ENCODE measurements at places on chromosomes 11 and 22.

DNA sequence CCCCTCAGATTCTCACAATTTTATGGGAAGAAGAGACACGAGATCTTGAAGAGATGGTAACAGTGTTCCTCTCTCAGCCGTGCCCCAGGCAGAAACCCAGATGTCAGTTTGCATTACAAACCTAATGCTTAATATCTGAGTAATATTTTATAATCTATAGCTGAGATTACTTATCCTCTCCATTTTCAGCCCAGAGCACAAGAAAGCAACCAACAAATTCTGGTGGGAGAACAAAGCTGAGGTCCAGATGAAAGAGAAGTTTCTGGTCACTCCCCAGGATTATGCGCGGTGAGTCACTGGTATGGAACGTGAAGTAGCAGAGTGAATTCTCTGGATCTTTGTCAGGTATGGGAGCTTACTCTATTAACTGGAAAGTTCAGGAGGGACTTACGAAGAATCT is 884 bp downstream of the CENATAC start:
- peak; percentile 90 for DNase-seq

GRCh38 chr11:61129639-61130523 is 27.6 kb downstream of the CD5 start:
- peak; percentile 96 for DNase-seq

- DNase-seq, result no peak
These were observed 89.8 kb upstream of the MS4A8 start for GRCh38 chr11:60609632-60610031.

- no peak for DNase-seq
These were observed 228.1 kb downstream of the BUD13 start for GRCh38 chr11:116544721-116545120.

GRCh38 chr11:121644187-121644512 is 191.4 kb upstream of the SORL1-AS1 start:
- DNase-seq, result peak; percentile 66

DNA sequence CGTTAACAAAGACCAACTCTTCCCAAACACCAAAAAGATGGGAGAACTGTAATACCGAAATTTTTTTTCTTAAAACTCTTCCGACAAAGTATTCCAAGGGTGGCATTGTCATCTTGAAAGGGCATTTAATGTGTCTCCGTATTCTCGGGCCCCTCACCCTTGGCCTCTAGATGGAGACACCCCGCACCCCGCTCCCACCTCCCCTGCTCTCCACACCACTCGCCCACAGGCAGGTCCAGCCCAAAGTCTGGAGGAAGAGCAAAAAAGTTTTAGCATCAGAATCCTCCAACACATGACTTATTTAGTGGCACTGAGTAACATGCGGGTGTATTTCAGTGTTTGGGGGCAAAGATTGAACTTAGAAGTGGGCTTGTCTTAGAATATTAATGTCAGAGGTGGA is 20.7 kb downstream of the SPATA19 start:
- no peak for DNase-seq

DNA sequence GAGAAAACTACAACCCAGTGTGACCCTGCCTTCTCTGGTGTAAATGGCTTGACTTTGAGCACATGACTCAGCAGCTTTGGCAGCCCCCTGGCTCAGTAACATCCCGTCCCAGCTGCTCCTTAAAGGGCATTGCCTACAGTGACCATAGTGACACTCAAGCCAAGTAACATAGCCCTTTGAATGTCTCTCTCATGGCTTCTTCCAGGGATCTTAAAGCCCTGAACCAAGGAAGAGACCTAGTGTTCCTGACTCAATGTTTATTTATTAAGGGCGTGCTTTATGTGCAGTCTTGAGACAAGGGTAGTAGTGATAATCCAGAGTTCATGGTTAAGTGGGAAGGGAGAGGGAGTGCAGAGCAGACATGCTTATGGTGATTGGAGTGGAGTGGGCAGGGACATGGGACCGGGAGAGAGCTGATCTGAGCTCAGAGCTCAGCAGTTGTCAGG is 125.7 kb downstream of the PARVA start:
- peak; percentile 71 for DNase-seq

DNA sequence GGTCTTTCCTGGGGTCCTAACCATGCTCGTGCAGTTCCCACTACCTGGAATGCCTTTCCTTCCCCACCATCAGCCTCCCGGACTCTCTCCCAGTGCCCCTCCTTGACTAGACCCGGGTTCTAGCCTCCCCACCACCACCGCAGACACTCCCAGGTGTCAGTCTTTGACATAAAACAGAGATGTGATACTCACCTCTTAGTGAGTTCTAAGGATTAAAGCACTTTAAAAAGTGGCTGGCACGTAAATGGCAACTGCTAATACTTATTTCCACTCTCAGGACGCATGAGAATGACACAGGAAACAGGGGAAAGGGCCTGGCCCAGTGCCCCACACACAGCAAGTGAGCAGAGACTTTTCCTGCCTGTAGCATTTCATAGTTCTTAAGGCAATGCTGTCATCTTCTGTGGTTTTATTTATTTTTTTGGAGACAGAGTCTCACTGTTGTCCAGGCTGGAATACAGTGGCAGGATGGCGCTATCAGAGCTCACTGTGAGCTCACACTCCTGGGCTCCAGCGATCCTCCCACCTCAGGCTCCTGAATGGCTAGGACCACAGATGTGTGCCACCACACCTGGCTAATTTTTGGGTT is 1.9 kb upstream of the SLC25A45 start:
- DNase-seq, result peak; percentile 71

DNA sequence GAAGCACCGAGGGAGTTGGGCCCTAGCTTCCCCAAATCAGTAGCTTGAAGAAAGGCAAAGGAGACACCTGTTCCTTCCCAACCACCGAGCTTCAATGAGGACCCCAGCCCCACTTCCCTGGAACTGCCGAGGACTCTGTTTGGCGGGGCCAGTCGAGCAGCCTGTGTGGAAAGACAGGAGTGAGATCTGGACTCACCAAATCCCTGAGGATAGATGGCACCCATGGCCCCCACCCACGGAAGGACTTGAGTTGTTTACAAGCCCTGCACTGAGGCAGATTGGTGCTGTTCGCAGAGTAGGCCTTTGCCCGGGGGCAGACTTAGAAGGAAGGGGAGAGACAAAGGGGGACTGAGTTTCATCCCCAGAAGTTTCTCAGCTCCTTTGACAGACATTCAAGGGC is 64.6 kb downstream of the FEZ1 start:
- DNase-seq, result no peak

GRCh38 chr11:68610452-68611116 is 73.8 kb upstream of the GAL start:
- no peak for DNase-seq

- DNase-seq, result no peak
These were observed 8.6 kb downstream of the ARAP1 start for GRCh38 chr11:72743321-72744221.

DNA sequence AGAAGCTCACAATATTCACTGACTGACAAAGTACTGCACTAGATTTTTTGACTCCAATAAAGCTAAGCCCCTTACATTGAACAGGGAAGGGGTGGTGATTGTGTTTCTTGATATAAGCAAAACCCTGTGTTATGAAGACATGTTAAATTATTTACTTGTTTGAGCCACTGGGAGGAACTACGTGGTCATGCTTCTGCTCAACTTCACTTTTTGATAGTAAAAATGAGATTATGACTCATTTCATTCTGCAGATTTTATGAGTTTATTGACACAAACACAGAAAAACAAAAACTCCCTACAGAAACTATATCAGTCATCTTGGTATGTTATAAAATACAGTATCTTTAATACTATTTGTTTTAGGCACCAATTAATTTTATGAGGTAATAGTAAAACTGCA is 124.7 kb downstream of the CADM1 start:
- no peak for DNase-seq

DNA sequence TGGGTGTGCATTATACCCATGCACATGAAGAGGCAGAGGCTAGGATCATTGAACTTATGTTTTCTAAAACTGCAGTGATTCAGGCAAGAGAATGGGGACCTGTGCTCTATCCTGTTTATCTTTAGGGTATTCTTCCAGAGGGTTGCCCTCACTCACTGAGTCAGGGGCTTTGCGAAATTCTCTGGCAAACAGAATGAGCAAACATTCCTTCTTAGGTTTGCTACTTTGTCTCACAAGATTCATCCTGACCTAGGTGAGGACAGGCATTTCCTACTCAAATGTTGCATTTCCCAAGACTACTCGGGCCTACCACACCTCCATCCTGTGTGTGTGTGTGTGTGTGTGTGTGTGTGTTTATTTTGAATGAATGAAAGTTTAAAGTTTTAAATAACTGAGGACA is 2.7 kb upstream of the EIF3M start:
- DNase-seq, result no peak

- peak; percentile 85 for DNase-seq
These were observed 91.3 kb downstream of the LRRC32 start for GRCh38 chr11:76579056-76579751.

- no peak for DNase-seq
These were observed 9.0 kb upstream of the FLRT1 start for GRCh38 chr11:64026575-64027205.

DNA sequence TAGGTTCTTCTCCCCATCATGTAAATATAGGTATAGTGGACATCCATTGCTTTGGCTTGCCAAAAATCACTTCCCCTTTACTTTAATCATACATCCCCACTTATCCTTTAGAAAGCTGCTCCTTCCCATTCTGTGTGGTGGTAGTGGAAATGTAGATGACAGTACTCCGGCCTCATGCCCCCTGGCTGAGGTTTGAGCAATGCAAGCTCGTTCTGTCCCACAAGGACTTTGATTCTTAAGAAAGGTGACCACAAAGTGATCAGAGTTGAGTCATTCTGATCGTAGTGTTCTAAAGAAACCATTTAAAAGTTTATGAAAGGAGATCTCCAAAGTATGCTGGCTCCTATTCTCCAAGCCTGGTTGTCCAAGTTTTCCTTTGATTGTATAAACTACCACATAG is 10.9 kb downstream of the TUG1 start:
- DNase-seq, result no peak
